ENCODE measurements at places on chromosomes 2 and 18.

GRCh38 chr18:47265197-47265596 is 13.7 kb upstream of the SKOR2 start:
- DNase-seq = peak; percentile 64

DNA sequence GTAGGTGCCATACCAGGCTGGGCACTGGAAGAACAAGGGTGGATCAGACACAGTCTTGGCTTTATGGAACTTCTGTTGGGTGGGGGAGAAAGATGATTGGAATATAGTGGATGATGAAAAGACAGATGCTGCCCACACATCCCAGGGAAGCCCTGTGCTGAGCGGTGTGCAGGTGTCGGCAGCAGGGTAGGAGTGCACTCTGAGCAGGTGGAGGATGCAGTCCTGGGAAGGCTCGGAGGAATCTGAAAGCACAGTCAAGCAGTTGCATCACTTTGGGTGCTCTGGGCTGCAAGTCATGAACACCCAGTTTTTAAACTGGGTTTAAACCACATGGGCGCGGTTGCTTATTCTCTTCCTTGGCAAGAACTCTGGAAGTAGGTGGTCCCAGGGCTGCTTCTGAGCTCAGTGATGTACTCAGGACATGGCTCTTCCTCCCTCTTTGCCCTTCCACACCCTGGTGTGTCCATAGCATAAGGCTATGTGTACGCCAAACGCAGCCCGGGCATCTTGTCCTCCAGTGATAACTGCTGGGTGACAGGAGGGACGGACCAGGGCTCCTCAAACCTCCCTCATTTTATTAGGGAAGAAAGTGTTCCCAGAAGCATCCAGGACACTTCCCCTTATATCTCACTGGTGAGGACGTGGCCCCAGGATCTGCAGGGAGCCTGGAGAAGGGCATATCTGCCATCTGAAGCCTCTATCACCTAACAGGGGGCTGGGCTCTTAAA is 84.0 kb downstream of the SH3RF3 start:
- DNase-seq = no peak

DNA sequence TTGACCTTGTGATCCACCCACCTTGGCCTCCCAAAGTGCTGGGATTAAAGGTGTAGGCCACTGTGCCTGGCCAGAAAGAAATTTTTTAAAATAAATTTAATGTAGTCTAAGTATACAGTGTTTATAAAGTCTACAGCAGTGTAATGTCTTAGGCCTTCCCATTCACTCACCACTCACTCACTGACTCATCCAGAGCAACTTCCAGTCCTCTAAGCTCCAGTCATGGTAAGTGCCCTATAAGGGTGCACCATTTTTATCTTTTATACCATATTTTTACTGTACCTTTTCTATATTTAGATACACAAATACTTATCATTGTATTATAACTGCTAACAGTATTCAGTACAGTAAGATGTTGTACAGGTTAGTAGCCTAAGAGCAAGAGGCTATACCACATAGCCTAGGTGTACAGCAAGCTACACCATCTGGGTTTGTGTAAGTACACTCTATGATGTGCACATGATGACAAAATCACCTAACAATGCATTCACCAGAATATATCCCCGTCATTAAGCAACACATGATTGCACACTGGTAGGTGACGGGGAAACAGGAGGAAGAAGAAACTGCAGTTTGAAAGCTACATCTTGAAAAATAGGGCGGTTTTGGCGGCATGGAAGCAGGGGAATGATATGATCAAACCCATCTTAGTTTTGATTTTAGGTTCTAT is 105.1 kb upstream of the ITGB6 start:
- DNase-seq = no peak

- DNase-seq = no peak
Measured at GRCh38 chr2:143246815-143247744, 117.9 kb downstream of the ARHGAP15 start.

- no peak for DNase-seq
Measured at GRCh38 chr2:235506291-235506996, 12.6 kb downstream of the AGAP1 start.

DNA sequence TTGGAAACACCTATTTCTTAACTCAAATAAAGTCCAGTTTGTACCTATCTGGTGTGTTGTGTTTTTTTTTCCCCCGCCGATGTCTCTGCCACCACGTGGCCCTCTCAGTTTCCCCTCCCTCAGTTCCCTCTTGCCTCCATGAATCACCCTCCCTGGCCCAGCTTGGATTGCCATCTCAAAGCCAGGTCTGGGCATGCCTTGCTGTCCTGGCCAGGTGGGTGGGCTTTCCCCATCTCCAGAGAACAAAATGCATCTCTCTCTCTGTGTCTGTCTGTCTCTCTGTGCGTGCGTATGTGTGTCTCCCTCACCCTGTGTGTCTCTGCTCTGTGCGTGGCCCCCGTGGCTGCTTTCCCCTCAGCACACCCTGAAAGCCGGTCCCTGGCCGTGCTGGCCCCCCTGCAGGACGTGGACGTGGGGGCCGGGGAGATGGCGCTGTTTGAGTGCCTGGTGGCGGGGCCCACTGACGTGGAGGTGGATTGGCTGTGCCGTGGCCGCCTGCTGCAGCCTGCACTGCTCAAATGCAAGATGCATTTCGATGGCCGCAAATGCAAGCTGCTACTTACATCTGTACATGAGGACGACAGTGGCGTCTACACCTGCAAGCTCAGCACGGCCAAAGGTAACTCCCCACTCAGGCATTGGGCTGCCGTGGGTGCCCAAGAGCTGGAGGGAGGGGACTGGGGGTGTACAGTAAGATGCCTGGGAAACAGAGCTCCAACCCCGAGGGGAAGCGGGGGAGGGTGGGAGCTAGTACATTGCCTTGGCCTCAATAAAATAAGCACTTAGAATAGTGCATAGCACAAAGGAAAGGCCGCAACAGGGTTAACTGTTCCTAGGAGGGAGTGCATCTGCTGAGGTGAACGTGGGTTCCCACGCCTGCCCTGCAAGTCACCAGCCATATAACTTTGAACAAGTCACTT is 31.6 kb upstream of the GMPPA start:
- no peak for DNase-seq

GRCh38 chr2:36915627-36916026 is 50.7 kb downstream of the STRN start:
- no peak for DNase-seq

GRCh38 chr2:117717072-117717471 is 97.4 kb upstream of the DDX18 start:
- no peak for DNase-seq

GRCh38 chr18:12599966-12600365 is 57.9 kb downstream of the SPIRE1 start:
- DNase-seq = no peak

DNA sequence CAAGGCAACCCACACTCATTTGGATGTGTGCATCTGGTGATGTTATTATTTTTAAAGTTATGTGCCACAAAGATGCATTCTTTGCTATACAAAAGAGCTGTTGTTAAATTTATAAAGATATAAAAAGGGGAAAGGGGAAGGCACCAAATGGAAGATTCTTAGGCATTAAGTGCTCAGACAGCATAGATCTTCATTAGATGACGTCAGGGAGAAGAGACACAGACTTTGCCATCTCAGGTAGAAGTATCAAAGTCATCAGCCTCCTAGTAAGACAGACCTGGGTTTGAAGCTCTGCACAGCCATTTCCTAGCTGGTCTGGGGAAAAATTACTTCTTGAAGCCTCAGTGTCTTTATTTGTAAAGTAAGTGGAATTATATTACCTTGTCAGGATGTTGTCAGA is 1.2 kb upstream of the CLUL1 start:
- DNase-seq = no peak

DNA sequence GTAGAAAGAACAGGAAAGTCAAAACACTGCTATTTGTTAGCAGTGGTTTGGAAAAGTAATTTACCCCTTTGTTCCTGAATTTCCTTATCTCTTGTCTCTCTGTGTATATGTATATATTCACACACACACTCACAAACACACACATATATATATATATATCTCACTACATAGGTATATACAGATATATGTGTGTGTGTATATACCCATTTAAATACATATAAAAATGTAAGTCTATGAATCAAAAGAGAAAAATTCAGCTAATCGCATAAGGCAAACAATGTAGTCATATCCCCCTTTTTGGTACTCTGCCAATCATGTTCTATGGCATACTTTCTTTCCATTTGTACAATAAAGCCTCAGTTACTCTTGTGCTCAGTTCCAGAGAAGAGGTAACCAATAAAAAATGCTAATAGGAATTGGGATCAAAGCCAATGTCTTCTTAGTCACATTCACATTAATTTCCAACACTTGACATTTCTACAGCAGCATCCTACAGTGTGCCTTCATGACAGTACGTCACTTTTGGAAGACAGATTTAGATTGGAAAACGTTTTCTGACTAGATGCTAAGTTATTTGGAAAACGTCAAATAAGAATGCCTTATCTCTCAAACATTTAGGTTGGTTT is 94.6 kb downstream of the MC4R start:
- peak; percentile 53 for DNase-seq

- no peak for DNase-seq
Measured at GRCh38 chr2:113175736-113176695, 2.2 kb downstream of the PSD4 start.

GRCh38 chr2:3885629-3886628 is 182.6 kb downstream of the DCDC2C start:
- no peak for DNase-seq

- no peak for DNase-seq
Measured at GRCh38 chr2:41962922-41963622, 84.7 kb upstream of the PKDCC start.

GRCh38 chr2:54336977-54337255 is 80.9 kb upstream of the TSPYL6 start:
- no peak for DNase-seq

GRCh38 chr2:28437149-28437835 is 44.6 kb downstream of the FOSL2 start:
- DNase-seq = no peak
